ENCODE measurements at places on chromosomes 4 and X. TPM values are rescaled to one million over a fixed set of nuclear protein-coding genes. Genes with fewer than 3 reads are reported as not detected.

Gene CYSLTR1
- 0.54 TPM for polyA plus RNA-seq

- DNase-seq, result no peak
Observed at GRCh38 chr4:26217481-26217880, 103.3 kb upstream of the RBPJ start.

GRCh38 chrX:31353095-31353494 is 281.3 kb upstream of the FTHL17 start:
- no peak for DNase-seq

Gene SPANXD
- polyA plus RNA-seq, result not detected

GRCh38 chrX:153499341-153499740 is 4.6 kb downstream of the BGN start:
- no peak for DNase-seq

DNA sequence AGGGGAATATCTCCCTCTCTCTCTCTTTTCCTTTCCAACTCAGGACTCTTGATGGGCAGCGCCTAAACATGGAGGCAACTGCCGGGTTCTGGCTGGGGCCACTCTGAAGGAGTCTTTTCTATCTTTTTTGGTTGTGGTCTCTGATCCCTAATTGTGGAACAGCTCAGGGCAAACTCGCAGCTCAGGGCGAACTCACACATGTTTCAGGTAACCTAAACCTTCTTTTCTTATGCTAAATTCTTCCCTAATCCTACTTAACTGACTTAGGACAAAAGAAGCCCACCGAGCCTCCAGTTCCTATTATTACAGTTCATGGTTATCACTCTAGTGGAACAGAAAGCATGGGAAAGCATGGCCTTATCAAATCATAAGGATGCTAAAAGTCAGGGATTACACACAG is 21.3 kb downstream of the ETDA start:
- DNase-seq, result no peak

- no peak for DNase-seq
Observed at GRCh38 chrX:41591906-41592305, 96.9 kb upstream of the GPR34 start.

- DNase-seq, result no peak
Observed at GRCh38 chrX:109389917-109390316, 92.0 kb downstream of the GUCY2F start.

Gene PPP4R3C
- polyA plus RNA-seq, result not detected

Gene BCOR
- 5.6 TPM for polyA plus RNA-seq

DNA sequence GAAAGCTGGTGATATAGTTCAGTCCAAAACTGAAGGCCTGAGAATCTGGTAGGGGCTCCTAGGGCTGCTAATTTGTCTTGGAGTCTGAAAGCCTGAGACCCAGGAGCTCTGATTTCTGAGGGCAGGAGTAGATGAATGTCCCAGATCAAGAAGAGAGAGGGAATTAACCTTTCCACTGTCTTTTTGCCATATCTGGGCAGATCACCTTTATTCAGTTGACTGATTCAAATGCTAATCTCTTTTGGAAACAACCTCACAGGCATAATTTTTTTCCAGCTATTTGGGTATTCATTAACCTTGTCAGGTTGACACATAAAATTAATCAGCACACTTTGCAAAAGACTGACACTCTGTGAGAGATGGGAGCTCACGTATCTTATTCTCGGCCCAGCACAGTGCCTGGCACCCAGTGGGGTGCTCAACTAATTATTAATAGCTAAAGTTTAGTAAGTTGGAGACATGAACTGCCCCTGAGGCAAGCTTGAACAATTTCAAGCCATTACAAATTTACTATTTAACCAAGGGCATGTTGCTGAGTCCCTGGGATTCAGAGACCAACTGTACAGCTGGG is 114.3 kb downstream of the CPEB2 start:
- no peak for DNase-seq

GRCh38 chr4:101600287-101600686 is 190.2 kb upstream of the BANK1 start:
- no peak for DNase-seq

DNA sequence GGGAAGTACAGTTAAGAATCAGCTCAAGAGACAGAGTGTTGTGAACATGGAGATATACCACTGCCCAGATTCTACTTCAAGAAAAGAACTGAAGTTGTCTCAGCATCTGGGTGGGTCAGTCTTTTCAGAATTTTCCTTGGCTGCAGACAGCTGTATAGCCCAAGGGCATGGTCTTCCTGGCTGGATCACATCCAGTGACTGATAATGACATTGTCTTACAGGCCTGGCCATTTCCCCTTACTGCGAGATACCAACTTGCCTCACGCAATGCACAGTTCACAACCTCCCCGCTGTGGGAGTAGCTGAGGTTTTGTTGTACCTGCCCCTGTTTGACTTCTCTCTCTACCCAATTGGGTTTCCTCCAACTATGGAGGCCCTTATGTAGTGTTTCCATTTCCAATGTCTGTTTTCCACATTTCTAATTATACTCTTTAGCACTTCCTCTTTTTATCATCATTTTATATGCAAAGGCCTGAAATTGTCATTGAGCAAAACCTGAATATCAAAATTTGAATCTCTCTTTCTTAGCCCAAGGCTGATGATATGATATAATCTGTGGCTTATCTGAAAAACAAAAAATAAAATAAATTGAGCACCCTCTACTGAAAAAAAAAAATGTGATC is 209.1 kb downstream of the NAF1 start:
- no peak for DNase-seq

Gene SSX2B
- polyA plus RNA-seq, result not detected

DNA sequence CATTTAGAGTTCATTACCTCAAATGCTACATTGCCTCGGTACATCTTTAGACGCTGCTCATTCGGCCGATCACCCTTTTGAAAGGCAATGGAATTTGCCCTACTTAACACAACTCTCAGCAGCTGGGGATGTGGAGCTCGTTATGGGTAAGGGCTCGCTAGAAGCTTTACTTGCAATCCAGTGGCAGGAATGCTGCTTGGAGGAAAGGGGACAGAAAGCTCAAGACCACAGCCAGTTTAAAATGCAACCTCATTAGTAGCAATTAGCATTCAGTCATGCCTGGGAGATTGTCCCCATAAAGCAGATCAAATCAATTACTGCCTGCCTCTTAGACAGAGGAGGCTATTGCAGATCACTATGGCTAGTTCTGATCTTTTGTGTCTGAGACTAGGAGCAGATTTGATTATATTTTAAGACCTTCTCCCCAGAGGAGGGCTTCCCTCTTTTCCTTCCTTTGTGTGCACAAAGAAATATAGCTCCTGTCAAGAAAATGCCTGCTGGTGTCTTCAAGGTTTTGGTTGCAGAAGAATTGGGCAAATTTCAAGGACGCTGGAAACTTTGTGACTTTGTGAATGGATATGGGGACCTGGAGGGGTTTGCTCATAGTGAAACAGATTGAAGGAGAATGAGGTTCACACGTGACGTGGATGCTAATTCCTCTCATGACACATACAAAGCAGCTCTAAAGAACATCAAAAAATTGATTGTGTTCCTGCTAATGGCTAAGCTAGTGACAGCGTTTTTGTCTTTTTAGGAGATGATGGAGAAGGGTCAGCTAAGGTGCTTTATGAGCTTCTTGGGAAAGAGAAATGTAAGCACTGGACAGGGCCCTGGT is 237.5 kb upstream of the GLRA2 start:
- no peak for DNase-seq

DNA sequence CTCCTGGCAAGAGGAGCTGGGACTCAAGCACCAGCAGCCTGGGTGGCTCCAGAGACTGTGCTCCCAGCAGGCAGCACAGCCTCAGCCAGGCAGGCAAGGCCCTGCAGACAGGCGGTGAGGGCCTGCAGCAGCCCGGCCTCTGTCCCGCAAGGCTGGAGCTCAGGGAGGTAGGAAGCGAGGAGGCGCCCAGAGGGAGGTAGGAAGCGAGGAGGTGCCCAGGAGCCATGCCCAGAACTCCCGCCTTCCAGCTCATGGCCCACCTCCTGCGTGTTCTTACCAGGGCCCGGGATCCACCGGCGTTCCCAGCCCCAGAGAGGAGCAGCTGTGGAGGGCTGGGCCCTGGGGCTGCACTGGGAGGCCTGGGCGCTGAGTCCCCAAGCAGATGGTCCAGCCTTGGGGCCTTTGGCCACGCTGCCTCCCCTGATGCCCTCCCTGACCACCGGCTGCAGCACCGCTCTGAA is 133.1 kb downstream of the HMX1 start:
- DNase-seq, result no peak

- DNase-seq, result no peak
Observed at GRCh38 chrX:13440176-13440575, 120.3 kb upstream of the ATXN3L start.

DNA sequence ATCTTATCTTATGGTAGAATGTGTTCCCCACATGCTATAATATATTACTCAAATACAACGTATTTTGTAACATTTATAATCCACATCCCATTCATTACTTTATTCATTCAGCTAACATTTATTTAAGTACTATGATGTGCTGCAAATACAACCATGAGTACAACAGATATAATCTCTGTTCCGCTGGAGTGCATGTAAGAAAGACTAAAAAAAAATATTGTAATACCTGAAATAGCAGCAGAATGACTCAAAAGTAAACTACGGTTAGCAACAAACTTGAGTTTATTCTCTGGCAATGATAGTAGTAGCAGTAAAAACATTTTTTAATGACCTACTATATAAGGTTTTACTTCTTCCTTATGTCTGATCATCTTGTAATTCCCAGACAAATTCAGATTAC is 1776.3 kb downstream of the STIM2 start:
- no peak for DNase-seq

- peak; percentile 32 for DNase-seq
Observed at GRCh38 chrX:21373637-21374162, 518 bp upstream of the CNKSR2 start.

DNA sequence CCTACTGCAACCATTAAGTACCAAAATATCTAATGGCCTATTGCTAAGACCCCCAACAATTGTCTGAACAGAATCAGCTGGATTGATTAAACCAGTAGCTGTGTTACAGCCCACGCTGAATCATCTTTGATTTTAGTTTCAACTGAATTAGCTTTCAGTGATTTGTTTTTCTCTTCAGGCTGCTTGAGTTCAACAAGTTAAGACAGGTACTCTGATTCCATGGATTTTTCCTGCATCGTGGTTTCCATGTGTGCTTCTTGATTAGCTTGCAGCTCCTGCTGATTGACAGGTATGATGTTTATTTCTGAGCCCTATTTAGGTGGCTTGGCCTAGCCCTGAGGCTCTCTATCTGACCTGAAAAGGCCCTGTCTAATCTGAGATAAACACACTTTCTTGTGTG is 91.3 kb downstream of the GUCY2F start:
- DNase-seq, result no peak

Gene NIPAL1
- 4.3 TPM for polyA plus RNA-seq

GRCh38 chr4:64584981-64585557 is 175.8 kb upstream of the TECRL start:
- DNase-seq, result no peak

DNA sequence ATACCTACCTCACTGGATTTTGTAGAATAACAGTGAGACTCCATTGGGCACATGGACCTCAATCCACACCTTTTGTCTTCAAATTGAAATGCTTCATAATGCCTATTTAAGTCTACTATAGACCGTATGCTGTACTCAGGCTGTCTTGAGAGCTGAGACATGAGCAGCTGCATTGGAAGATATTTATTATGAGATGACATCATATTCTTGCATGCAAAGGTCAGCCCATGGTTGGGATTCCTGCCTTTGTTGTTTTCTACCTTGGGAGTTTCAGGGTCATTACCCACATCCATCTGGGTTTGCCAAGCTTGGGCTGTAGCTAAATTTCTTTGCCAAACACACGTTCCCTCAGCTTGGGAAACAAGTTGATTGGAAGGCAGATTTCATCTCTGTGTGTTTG is 33.2 kb upstream of the MAMLD1 start:
- no peak for DNase-seq

DNA sequence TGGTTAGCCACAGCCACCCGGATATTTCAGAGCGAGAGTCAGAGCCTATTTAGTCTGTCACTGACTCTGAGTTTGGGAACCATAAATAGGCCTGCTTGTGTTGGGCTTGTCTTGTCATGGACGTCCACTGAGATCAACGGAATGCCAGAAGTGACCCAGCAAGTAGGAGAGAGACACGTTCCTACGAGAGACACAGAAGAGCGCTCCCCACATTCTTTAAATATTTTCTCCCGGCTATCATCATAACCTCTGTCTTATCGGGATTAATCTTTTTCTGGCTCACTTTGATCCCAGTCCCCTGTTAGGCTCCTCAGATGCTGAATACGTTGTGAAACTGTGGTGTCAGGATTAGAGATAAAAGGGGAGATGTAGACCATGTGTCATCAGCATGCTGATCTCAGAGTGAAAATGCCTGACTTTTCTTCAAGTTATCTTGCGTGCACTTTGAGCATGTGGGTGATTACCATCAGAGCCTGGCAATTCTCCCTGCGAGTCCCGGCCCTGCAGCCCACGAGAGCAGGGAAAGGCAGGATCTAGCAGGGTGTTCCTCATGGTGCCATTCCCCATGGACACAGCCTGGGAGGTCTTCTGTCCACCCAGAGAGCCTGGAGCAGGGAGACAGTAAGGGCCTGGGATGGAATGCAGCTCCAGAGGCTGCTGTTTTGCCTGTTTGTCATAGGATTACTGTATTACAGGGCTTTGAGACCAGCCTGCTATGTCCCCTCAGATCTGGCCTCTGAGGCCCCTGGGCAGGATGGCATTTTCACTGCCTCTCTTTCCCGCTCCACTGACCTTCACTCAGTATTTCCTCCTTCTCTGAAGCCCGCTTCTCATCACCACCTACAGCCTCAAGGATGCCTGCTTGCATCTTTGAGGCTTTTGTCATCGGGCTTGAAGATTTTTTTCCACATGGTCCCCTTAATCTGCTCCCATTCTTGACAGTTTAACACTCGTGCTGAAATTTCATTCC is 2.8 kb upstream of the TENM3 start:
- no peak for DNase-seq

Gene CC2D2A
- 2.8 TPM for polyA plus RNA-seq

Gene CPZ
- polyA plus RNA-seq, result 1.6 TPM

Gene RNF4
- polyA plus RNA-seq, result 17.3 TPM

Gene PAGE2B
- polyA plus RNA-seq, result not detected

Gene AFM
- 232 TPM for polyA plus RNA-seq

DNA sequence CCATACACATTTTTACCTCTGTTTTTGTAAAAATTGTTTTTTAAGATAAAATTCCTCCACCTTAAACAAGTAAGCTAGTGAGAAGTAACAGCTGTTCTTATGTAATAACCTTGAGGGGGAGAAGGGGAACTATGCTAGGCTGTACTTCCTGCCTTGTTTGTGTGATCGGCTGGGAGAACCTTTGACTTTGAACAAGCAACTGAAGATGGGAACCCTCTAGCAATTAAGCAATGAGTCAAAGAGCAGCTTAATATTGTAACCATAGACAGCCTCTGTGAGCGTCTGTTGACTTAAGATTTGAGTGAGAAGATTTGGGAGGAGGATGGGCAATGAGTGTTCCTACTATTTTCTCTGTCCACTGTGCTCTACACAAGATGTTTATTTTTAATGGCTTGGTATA is 135.1 kb downstream of the SCLT1 start:
- no peak for DNase-seq

- DNase-seq, result no peak
Observed at GRCh38 chr4:38365748-38366310, 298.2 kb upstream of the KLF3 start.

Gene CXXC4
- polyA plus RNA-seq, result 1.2 TPM

Measured in liver (tissue), 10 donors.